Activated CD8-positive, alpha-beta memory T cell treated with anti-CD3 and anti-CD28 coated beads, Interleukin-2, amount 10 ng/mL, durations not matched to agents 7 days and 5 days (primary cell): ENCODE measurements at places on chromosomes 7 and 10. TPM values are rescaled to one million over a fixed set of nuclear protein-coding genes. Genes with fewer than 3 reads are reported as not detected.

The HMX3 gene
- not detected for total RNA-seq

The TCF7L2 gene
- 0.45 TPM for total RNA-seq

The BICC1 gene
- not detected for total RNA-seq

The RBM20 gene
- total RNA-seq: 0.07 TPM

The PKD2L1 gene
- total RNA-seq: not detected

The SEMA3C gene
- total RNA-seq: not detected

The SPDYE8 gene
- total RNA-seq: not detected

The FAM180A gene
- total RNA-seq: not detected

The SLC26A5 gene
- total RNA-seq: not detected

The MKI67 gene
- 418 TPM for total RNA-seq

The SEMA3A gene
- total RNA-seq: 1.4 TPM

The GOLGA7B gene
- total RNA-seq: 4.3 TPM

The HABP2 gene
- not detected for total RNA-seq

The CFTR gene
- not detected for total RNA-seq

The PRKCQ gene
- 58.7 TPM for total RNA-seq

The THAP5 gene
- 27.2 TPM for total RNA-seq

The RET gene
- total RNA-seq: 0.38 TPM

The DLX5 gene
- total RNA-seq: not detected

The IFIT1 gene
- 107 TPM for total RNA-seq

The CDC14C gene
- not detected for total RNA-seq

The MRLN gene
- not detected for total RNA-seq

The CCL24 gene
- total RNA-seq: not detected

The NUTM2D gene
- 3.0 TPM for total RNA-seq

The DNA2 gene
- total RNA-seq: 60.2 TPM

The ITGB1 gene
- total RNA-seq: 59.9 TPM

The RADIL gene
- total RNA-seq: not detected

The PNLIPRP3 gene
- not detected for total RNA-seq

The ANKRD22 gene
- total RNA-seq: not detected

The SYT15 gene
- total RNA-seq: 0.33 TPM

The NOLC1 gene
- 149 TPM for total RNA-seq

The AMPH gene
- total RNA-seq: not detected

The TWIST1 gene
- 0.55 TPM for total RNA-seq

The NEUROG3 gene
- total RNA-seq: not detected

The TMEM229A gene
- not detected for total RNA-seq

The GPR26 gene
- total RNA-seq: not detected
